IMR-90 (cell line): ENCODE measurements at places on chromosomes 13 and 19. TPM values are rescaled to one million over a fixed set of nuclear protein-coding genes. Genes with fewer than 3 reads are reported as not detected.

DNA sequence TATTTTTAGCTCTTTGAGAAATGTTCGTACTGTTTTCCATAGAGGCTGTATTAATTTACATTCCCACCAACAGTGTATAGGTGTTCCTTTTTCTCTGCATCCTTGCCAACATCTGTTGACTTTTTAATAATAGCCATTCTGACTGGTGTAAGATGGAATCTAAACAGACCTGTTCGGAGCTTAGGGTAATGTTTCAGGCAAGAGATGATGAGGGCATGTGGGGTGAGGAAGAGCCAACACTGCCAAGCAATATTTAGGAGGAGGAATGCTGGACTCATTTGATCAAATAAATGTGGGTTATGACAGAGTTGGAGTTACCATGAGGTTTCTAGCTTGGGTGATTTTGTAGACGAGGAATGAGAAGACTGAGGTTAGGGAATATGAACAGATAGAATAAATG, 382.9 kb downstream of the KLF12 start:
- no peak for DNase-seq

DNA sequence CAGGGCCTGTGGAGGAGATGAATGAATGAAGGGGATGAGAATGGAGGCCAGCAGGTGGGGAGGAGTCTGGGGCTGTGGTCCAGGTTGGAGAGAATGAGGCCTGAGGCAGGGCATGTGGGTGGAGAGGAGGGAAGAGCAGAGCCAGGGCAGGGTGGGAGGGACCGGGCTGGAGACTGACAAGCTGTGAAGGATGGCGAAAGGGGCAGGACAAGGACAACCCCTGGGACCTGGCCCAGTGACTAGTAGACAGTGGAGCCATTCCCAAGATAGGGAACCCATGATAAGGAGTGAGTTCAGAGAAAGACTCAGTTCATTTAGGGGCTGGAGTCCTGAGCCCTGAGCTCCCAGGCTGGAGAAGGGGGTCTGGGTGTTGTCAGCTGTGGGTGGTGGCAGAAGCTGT, 3.0 kb downstream of the PTH2 start:
- DNase-seq = no peak

- no peak for DNase-seq
Observed at GRCh38 chr19:29293292-29293691, 80.3 kb upstream of the UQCRFS1 start.

DNA sequence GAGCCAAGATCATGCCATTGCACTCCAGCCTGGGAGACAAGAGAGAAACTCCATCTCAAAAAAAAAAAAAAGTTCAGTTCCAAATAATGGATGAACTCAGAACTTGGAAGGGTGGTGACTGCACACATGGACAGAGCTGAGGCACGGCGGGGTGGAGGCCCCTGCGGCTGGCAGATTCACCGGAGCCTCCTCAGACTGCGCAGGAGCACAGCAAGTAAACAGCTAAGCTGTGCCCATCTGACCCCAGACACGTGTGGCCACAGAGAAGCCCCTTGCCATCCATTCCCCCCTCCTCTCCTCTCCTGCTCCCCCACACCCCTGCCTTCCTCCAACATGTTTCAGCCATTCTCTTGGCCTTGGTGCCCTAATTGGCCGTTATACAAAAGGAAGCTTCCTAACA, 15.6 kb upstream of the PROZ start:
- DNase-seq = no peak

DNA sequence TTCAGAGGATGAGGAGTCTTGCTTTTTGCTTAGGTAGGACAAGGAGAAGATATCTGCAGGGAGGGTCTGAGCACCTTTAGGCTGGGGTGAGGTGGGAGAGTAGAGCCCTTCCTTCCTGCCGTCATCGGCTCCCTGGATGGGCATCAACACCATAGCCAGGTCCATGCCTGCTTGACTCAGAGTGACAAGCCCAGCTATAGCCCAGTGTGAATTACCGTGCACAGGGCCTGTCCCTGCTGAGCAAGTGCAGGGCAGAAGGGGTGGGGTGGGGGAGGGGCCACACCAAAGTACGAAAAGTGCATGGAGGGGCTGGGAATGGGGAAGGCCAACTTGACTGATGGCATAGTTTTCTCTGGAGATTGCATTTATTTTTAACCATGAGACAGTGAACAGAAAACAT, 30.3 kb upstream of the RNF113B start:
- DNase-seq = peak; percentile 55

Gene IGFL2
- total RNA-seq = not detected in 2 replicates

GRCh38 chr19:10286803-10287737, at the start of gene ICAM4:
ICAM4 (plus strand) TSS chr19:10286955; CDS start chr19:10287013, 58 bp downstream.
- peak; percentile 29 for DNase-seq

GRCh38 chr19:1947651-1948209, 6.8 kb downstream of the CSNK1G2 start:
- DNase-seq = no peak

DNA sequence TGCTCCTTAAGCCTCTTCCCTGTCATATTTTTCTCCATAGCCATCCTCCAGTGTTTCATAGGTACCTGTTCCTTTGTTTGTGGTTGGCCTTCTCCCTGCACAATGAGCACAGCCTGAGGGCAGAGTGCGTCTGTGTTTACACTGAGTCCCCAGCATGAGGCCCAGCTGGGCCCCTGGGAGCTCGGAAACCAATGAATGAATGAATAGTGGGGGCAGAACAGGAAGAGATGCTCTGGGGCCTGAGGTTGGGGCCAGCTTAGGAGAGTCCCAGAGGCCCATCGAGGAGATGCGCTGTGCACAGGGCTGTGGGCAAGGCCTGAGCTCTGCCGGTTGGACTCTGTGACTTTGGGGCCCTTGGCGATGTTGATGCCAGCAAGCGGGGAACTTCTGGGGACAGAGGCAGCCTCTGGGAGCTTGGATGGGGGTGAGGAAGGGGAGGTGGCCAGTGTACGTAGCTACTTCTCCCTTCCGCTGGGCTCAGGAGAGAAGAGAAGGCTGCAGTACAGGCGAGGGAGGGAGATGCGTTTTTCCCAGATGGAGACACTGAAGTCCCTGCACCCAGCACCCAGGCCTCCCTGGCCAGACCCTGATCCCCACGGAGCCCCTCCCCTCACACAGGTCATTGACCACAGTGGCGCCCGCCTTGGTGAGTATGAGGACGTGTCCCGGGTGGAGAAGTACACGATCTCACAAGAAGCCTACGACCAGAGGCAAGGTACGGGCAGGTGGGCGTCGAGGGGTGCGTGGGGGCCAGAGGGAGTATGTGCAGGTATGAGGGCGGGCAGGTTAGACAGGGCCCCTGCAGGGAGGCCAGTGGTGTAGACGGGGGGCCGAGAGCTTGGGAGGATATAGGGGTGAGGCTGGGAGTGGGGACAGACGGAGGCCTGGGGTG, 5.1 kb downstream of the TBCB start:
- DNase-seq = no peak

Gene C13orf42
- not detected in 2 replicates for total RNA-seq

GRCh38 chr19:38701455-38702063, 42.7 kb downstream of the CAPN12 start:
- peak; percentile 21 for DNase-seq

DNA sequence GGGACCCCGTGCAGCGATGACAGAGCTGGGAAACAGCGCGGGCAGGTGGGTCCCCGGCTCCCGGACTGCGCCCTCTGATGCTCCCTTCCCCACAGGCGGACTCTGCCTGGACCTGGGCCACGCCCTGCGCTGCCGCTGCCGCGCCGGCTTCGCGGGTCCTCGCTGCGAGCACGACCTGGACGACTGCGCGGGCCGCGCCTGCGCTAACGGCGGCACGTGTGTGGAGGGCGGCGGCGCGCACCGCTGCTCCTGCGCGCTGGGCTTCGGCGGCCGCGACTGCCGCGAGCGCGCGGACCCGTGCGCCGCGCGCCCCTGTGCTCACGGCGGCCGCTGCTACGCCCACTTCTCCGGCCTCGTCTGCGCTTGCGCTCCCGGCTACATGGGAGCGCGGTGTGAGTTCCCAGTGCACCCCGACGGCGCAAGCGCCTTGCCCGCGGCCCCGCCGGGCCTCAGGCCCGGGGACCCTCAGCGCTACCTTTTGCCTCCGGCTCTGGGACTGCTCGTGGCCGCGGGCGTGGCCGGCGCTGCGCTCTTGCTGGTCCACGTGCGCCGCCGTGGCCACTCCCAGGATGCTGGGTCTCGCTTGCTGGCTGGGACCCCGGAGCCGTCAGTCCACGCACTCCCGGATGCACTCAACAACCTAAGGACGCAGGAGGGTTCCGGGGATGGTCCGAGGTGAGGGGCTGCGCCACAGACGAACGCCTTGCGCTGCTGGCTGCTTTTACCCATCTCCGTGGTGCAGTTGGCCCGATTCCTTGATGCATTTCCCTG, 7.8 kb upstream of the SELENOV start:
- DNase-seq = peak; percentile 67

Gene SH3GL1
- 28.1 and 32.2 TPM in 2 replicates for total RNA-seq

DNA sequence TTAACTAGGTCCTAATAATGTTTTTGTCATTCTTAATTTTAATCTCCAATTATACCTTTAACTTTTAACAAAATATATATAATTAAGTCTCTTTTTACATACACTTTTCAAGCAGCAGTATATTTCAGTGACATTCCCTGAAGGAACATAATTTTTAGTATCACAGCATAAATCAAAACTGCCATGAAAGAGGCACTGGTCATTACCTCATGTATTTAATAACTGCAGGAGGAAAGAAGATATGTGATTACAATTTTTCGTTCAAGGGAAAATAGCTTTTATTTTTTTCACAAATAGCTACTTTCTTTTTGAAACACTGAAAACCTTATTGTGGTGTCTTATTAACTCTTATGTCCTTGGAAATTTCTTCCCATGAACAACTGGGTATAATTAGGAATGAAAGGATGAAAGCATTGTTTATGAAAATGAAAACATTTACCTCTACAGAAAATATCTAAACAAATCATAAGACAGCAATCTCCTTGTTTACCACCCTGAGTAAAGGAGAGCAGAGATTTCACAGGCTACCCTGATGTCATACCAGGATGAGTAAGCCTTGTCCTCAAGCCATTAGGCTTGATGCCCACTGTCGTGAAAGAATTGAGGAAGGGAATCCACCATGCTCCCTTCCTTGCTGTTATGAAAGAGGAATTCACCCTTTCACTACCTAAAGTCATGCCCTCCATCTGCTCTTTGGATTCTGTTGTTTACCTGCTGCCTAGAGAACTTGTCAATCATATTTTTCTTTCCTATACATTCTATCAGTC, 877.2 kb upstream of the PCDH20 start:
- peak; percentile 23 for DNase-seq

- DNase-seq = no peak
Observed at GRCh38 chr13:61036715-61037114, 378.9 kb downstream of the PCDH20 start.

- DNase-seq = no peak
Observed at GRCh38 chr13:112828756-112829155, 138.9 kb downstream of the ATP11A start.

DNA sequence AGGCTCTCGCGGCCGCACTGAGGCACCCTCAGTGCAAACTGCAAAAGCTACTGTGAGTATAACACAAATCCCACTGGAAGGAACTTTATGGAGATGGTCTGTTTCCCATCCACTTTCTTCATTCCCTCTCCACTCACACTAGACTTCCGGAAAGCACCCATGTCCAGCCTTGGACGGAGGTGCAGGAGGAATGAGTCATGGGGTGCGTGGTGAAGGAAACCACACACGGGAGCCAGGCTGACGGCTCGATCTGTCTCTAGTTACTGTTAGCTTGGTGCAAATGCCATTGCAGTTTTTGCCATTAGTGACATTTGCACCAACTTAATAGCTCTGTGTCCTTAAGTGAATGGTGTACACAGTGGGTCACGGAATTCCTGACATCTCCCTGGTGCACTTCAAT, 14.6 kb downstream of the NLRP8 start:
- DNase-seq = no peak

- DNase-seq = no peak
Observed at GRCh38 chr13:112071102-112071722, 4.3 kb downstream of the SOX1 start.

- no peak for DNase-seq
Observed at GRCh38 chr19:22914646-22915045, 82.6 kb downstream of the ZNF723 start.

Gene NLRP7
- total RNA-seq = not detected in 2 replicates

- DNase-seq = no peak
Observed at GRCh38 chr13:33884531-33885220, 66.7 kb downstream of the RFC3 start.

- DNase-seq = peak; percentile 44
Observed at GRCh38 chr13:98033277-98034247, 80.1 kb downstream of the IPO5 start.

- no peak for DNase-seq
Observed at GRCh38 chr13:53200075-53200474, 171.5 kb downstream of the OLFM4 start.

DNA sequence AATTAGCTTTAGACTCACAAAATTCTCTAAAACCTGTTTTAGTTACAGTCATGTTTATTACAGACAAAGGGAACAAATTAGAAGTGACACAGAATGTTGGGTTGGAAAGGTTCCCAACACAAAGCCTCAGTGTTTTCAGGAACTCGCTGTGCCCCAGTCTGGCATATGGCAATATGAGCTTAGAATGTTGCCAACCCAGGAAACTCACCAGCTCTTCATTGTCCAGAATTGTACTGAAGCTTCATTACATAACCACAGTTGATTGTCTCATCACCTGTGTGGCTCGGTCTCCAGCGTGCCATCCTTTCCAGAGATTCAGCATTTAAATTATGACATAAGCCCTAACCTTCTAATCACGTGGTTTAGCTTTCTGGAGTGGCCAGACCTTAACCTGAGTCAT, 19.1 kb downstream of the ZNF264 start:
- DNase-seq = no peak

Gene LPAR2
- total RNA-seq = under 0.01 and 0.28 TPM in 2 replicates

DNA sequence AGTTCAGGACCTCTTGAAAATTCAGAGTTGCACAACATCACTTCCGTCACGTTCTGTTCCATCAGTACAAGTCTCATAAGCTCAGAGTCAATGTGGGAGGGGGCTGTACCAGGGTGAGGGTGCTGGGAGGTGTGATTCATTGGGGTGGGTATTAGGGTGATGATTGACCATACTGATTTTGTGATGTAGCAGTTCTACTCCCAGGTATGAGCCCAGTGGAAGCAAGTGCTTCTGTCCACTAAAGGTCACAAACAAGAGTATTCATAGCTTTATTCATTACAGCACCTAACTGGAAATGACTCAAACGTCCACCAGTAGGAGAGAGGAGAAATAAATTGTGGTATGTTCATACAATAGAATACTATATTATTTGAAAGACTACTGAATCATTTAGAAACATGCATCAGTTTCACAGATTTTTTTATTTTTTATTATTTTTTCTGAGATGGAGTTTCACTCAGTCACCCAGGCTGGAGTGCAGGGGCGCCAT, 12.1 kb upstream of the UPF3A start:
- no peak for DNase-seq

Gene MYO1F
- under 0.01 and 0.18 TPM in 2 replicates for total RNA-seq

DNA sequence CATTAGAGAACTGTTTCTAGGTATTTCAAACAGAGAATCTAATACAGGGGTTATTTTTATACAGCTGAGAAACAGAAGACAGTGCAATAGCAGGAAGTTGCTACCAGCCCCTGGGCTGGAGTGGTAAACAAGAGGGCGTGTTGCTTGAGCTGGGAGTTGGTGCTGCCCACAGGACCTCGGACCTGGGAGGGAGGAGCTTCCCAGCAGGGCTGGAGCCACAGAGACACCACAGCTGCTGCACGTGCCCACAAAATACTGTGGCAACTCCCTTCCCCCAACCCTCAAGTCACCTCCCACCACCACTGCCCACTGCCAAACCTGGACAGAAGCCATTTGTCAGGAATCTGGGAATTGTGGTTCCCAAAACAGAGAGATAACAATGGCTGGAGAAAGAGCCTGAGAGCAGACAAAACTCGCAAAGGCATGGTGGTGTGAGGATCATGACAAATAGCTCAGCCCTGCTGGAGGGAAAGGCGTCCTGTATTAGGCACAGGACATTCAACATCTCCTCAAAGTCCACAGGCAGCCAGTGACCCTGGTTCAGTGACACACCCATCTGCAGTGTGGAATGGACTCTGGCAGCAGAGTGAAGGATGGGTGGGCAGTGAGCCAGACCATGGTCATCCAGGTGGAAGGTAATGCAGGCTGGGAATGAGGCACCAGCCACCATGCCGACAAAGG, 57.2 kb downstream of the SPATA13 start:
- DNase-seq = no peak
